Activated CD4-positive, alpha-beta T cell treated with anti-CD3 and anti-CD28 coated beads, Interleukin-2, Interleukin-6, amounts not matched to agents 100 ng/mL and 50 ng/mL, durations not matched to agents 16 hours and 8 hours (primary cell): ENCODE measurements at places on chromosomes 16 and 17.

GRCh38 chr17:10251212-10251948 is 53.0 kb upstream of the GAS7 start:
- peak; percentile 48 for DNase-seq

GRCh38 chr16:55144651-55145050 is 179.4 kb upstream of the IRX6 start:
- no peak for DNase-seq

DNA sequence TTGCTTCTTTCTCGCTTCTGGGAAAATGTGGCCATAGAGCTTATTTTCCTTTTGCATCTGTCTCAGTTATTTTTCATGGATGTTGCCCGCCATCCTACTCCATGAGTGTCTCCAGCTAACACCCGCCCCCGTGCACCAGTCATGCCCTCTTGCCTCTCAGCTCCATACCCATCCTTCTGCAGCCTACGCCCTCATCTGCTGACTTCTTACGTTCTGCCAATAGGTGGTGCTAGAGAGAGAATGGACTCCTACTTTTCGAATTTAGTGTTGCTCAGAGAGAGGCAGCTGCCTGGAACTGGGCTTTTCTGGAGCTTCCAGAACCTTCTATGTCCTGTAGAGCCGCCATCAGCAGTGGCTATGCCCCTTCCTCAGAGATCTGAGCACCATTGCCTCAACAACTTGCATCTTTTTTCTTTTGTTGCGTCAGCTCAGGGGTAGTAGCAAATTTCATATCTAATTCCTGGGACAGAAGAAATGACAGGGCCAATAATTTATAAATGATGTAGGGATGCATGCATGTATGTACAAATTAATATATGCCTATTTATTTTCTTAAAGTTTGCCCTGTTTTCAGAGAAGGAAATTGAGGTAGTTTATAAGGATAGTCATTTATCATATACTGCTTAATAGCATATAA is 119.7 kb upstream of the MYOCD start:
- peak; percentile 44 for DNase-seq

GRCh38 chr16:85615014-85615851 is 2.1 kb downstream of the GSE1 start:
- DNase-seq = peak; percentile 29

- DNase-seq = no peak
These were observed 996 bp upstream of the KCNJ12 start for GRCh38 chr17:21375162-21375560.

GRCh38 chr16:46783800-46784199 is 35.7 kb upstream of the MYLK3 start:
- peak; percentile 59 for DNase-seq

GRCh38 chr17:38420518-38420917 is 7.7 kb upstream of the ARHGAP23 start:
- DNase-seq = no peak

- no peak for DNase-seq
These were observed 88.3 kb upstream of the GSE1 start for GRCh38 chr16:85524630-85525419.

GRCh38 chr16:4510747-4511426 is 27.7 kb downstream of the CDIP1 start:
- DNase-seq = no peak

- DNase-seq = peak; percentile 30
These were observed 2.2 kb upstream of the MPG start for GRCh38 chr16:75580-76501.
